Lower leg skin (tissue), 4 donors: ENCODE measurements at places on chromosomes 7 and 10. TPM values are rescaled to one million over a fixed set of nuclear protein-coding genes. Genes with fewer than 3 reads are reported as not detected.

Gene STEAP2
- total RNA-seq, result 2.7 TPM

Gene IFIT1
- 5.4 TPM for total RNA-seq

Gene CFTR
- 11.7 TPM for total RNA-seq

Gene AKR1C8
- not detected for total RNA-seq

Gene COX19
- 16.6 TPM for total RNA-seq

Gene OR6B1
- not detected for total RNA-seq

Gene HOXA13
- 0.19 TPM for total RNA-seq

DNA sequence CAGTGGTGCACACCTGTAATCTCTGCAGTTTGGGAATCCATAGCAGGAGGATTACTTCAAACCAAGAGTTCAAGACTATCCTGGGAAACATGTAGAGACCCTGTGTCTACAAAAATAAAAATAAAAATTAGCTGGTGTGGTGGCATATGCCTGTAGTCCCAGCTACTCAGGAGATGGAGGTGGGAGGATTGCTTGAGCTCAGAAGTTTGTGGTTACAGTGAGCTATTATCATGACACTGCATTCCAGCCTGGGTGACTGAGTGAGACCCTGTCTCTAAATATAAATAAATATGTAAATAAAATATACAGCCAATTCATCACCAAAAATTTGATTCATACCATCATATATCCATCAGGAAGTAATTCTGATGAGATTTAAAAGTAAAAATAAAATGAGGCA lies 60.9 kb downstream of the ANKRD7 start:
- no peak for DNase-seq

- DNase-seq, result peak; percentile 60
Measured at GRCh38 chr10:129963641-129964501, at the start of gene EBF3. TSS of gene EBF3 (minus strand) at chr10:129964274. CDS start at chr10:129963768, 506 bp downstream.

- no peak for DNase-seq
Measured at GRCh38 chr7:101507791-101508252, 121.3 kb downstream of the MYL10 start.

DNA sequence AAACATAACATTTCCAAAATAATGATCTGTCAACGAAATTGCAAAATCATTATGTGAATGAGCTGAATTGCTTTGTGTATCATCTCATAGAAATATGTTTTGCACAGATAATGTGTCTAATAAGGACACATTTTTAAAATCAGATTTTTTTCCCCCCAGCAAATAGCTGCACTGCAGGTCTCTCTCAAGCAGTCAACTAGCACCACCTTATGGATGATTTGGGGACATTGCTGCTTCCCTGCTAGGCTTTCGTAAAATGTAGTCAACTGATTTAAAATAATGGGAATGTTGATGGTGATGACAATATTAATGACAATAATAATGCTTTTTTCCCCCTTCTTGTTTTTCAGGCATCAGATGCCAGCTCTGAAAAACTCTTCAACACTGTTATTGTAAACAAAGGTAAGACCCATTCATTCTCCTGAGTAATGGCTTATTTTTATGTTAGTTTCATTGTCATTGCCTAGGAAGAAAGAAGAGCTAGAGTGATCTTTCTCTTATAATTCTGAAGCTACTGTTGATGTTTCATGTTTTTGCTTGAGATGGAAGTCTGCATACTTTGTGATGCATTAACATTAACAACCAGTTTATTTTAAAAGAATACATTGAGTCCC lies 433.6 kb upstream of the GALNT17 start:
- DNase-seq, result no peak

DNA sequence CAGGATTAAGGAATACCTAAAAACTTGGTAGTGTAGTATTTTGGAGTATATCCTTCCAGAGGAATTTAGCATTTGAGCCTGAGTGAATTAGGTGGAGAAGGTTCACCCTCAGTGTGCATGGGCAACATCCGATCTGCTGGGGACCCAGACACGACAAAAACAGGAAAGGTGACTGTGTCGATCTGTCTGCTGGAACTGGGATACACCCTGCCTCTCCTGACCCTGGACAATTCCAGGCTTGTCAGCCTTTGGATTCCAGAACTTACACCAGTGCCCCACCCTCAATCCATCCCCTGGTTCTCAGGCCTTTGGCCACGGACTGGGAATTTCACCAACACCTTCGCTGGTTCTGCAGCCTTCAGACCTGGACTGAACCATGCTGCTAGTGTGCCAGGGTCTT lies 41.9 kb downstream of the PTPRE start:
- no peak for DNase-seq

GRCh38 chr10:102403115-102403514 lies 7.6 kb downstream of the NFKB2 start:
- DNase-seq, result no peak

DNA sequence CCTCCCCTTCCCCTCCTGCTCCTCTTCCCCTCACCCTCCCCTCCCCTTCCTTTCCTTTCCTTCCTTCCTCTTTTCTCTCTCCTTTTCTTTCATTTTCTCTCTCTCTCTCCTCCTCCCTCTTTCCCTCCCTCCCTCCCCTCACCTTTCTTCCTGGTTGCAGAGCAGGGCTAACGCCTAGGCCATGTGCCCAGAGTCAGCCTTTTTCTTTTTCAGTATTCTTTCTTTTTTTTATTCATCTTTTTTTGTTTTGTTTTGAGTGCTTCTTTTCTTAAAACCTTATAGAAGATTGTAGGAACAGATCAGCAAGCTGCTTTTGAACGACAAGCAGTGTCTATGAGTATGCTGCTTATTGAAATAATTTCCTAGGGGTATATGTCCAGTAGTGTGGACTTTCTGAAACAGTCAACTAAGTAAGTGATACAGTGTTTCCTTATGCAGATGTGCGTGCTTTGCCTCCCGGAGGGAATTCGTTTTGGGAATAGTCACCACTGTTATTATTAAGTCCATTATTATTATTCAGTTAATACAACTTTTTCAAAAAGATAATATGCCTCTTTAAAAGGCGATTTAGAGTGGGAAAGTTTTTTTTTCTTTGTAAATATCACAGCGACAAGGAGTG lies 219.2 kb downstream of the CAMK1D start:
- DNase-seq, result no peak

- no peak for DNase-seq
Measured at GRCh38 chr10:125823663-125824251, 411 bp downstream of the BCCIP start.

GRCh38 chr10:82245157-82245556 lies 370.2 kb downstream of the NRG3 start:
- DNase-seq, result no peak

GRCh38 chr10:47415520-47416304 lies 31.6 kb upstream of the ZNF488 start:
- DNase-seq, result no peak

- DNase-seq, result no peak
Measured at GRCh38 chr10:28823501-28824075, 146.3 kb downstream of the BAMBI start.

DNA sequence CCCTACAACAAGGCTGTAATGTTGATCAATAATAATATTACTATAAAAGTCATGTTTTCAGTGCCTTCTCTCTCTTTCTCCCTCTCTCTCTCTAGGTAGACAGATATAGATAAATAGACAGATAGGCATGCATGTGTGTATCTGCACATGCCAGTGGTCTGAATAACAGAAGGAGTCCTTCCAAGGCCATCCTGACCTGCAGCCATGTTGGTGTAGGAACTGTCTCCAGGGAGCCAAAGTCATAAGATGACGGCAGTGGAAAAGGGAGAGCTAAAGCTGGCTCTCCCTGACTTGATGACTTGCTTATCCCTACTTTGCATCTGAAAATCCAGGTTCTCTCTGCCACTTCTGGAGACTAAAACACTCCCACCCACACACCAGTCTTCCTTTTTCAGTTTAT lies 113.0 kb downstream of the TRIL start:
- DNase-seq, result no peak

DNA sequence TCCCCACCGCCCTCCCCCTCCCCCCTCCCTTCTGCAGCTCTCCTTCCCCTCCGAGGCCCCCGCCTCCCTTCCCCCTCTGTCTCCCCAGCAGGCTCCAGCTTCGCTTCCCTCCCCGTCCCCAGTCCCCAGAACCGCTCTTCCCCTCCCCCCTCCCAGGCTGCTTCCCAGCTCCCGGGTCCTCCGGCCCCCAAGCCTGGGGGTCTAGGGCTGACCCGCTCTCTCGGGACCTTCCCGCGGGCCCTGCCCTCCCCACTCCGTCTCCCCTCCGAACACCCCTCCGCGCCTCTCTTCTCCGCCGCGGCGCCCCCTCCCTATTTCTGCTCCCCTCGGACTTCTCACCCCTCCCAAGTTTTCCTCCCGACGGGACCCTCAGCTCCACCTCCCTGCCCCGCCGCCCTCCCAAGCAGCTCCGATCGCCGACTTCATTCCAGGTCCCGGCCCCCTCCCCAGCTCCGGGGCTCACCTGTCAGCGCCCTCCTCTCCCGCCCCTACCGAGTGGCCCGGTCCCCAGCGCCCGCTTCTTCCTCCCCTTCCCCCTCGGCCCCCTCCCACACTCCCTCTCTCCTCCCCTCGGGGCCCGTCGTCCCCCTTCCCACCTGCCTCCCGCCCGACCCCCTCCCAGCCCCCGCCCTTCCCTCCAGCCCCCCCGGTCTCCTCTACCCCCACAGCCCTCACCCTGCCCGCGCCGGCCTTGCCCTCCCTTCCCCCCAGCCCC lies 990 bp downstream of the ZNF467 start:
- peak; percentile 89 for DNase-seq

DNA sequence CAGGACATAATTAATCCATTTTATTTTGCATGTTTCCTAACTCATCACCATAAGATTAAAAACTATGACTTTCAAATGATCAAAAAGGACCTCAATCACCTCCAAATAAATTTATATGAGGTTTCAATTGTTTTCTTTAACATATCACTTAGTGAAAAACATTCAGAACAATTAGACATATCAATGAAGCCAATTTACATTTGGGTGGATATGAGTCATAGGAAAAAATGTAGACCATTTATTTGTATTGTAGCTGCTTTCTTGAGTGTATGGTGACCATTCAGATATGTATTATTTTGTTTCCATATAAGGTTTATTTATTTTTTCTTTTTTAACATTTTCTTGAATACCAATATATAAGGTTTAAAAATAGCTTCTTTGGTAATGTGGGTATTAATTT lies 13.3 kb upstream of the EXOC6 start:
- DNase-seq, result no peak

- DNase-seq, result no peak
Measured at GRCh38 chr7:95376632-95377400, 19.4 kb downstream of the PON3 start.

DNA sequence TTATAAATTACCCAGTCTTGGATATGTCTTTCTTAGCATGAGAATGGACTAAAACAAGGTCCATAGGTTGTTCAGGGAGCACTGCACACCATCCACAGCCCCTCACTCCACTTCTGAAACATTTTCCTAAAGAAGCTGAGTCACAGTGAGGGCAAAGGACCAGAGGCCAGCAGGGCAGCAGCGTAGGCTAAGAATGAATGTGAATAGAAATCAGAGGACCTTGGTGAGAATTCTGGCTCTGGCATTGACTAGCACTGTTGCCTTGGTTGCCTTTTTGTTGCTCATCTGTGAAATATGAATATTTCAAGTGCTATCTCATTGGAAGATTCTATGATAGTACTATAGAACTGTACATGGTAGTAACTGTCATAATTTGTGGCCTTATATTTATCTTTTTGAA lies 41.7 kb upstream of the TOMM7 start:
- no peak for DNase-seq

- no peak for DNase-seq
Measured at GRCh38 chr7:64849250-64849923, 53.7 kb upstream of the ZNF273 start.
